ENCODE measurements at places on chromosomes 11 and 22.

GRCh38 chr11:125532668-125533067, 36.6 kb upstream of the FEZ1 start:
- no peak overlapping the region for H3K4me3 ChIP-seq
- no peak for DNase-seq
- H3K27ac ChIP-seq, result no peak overlapping the region
- no peaks in the 10 kb centered on the region for H3K4me1 ChIP-seq
- H3K36me3 ChIP-seq, result no peaks in the 10 kb centered on the region

DNA sequence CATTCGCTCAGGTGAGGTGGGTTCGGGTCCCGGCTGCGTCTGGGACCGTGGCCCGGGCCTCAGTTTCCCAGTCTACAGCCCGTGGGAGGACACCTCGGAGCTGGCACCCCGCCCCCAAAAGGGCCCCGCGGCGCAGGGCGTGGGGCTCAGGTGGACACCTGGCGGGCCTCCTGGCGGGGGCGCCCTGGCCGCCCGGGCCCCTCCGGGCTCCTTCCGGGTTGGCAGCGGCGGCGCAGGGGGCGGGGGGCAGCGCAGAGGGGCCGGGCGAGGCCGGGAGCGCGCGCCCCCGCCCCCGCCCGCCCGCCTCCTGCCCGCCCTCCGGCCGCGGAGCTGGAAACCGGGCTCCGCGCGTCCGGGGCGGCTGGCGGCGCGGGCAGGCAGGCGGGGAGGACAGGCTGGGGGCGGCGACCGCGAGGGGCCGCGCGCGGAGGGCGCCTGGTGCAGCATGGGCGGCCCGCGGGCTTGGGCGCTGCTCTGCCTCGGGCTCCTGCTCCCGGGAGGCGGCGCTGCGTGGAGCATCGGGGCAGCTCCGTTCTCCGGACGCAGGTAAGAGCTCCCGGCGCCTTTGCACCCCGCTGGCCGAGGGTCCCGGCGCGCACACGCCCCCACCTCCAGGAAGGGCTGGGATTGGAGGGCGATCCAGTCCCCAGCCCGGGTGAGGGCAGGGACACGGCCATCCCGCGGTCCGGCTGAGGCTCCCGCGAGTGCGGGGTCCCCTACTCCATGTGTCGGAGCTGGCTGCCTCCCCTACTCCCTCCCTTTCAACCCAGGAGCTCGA, at the start of gene EMID1:
Gene EMID1, plus strand, starts transcription at position 303 of the 778 bp plus-strand sequence. Its CDS starts 143 bp downstream, at position 446.
- no peak within 1 kb of the TSS for H3K27ac ChIP-seq
- peaks cover 43% of the 10 kb centered on the region for H3K27me3 ChIP-seq
- H3K4me1 ChIP-seq, result peaks cover 6% of the 10 kb centered on the region
- no peaks in the 10 kb centered on the region for H3K36me3 ChIP-seq
- H3K4me3 ChIP-seq, result peak within 1 kb of the TSS; percentile 13
- peak; percentile 20 for DNase-seq

- H3K27me3 ChIP-seq, result no peaks in the 10 kb centered on the region
- H3K4me3 ChIP-seq, result no peak overlapping the region
- no peak for DNase-seq
- no peak overlapping the region for H3K27ac ChIP-seq
- no peaks in the 10 kb centered on the region for H3K36me3 ChIP-seq
These were observed 42.5 kb downstream of the LMO1 start for GRCh38 chr11:8221046-8221723.

DNA sequence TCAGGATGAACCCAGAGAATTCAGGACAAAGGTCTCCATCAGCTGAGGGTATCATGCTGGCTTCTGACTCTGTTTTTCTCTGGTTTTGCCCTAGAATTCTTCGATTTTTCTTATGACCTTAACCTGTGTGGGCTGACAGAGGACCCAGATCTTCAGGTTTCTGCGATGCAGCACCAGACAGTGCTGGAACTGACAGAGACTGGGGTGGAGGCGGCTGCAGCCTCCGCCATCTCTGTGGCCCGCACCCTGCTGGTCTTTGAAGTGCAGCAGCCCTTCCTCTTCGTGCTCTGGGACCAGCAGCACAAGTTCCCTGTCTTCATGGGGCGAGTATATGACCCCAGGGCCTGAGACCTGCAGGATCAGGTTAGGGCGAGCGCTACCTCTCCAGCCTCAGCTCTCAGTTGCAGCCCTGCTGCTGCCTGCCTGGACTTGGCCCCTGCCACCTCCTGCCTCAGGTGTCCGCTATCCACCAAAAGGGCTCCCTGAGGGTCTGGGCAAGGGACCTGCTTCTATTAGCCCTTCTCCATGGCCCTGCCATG, 16.8 kb downstream of the SERPING1 start:
- no peak overlapping the region for H3K4me3 ChIP-seq
- no peak for DNase-seq
- H3K27ac ChIP-seq, result no peak overlapping the region
- no peaks in the 10 kb centered on the region for H3K27me3 ChIP-seq

GRCh38 chr11:71991494-71991893, 7.2 kb upstream of the IL18BP start:
- no peak for DNase-seq
- no peak overlapping the region for H3K4me3 ChIP-seq
- peaks cover 6% of the 10 kb centered on the region for H3K36me3 ChIP-seq
- H3K27me3 ChIP-seq, result no peaks in the 10 kb centered on the region
- H3K27ac ChIP-seq, result no peak overlapping the region
- H3K4me1 ChIP-seq, result no peaks in the 10 kb centered on the region

DNA sequence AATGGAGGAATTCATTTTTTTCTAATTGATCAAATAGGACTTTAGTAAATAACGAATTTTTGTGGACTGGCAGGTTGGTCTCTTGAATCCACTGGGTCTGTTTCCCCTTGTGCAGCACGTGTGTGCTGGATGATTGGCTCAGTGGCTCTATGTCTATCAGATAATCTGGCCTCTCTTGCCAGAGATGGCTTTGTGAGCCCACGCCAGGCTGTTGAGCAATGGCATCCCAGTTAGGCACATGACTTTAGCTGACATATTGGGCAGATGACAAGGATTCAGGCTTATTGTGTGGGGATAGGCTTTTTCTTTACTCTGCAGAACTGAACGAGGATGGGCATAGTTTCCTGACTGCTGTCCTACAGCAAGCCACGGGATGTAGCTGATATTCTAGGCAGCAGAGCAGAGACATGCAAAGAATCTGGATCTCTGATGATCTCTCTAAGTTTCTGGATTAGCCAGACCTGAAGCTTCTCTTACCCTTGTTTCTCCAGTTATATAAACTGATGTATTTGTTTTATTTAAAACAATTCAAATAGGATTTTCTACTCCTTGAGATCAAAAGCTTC, 144.9 kb downstream of the ARHGAP42 start:
- no peaks in the 10 kb centered on the region for H3K36me3 ChIP-seq
- H3K27me3 ChIP-seq, result no peaks in the 10 kb centered on the region
- no peak overlapping the region for H3K27ac ChIP-seq
- no peaks in the 10 kb centered on the region for H3K4me1 ChIP-seq
- DNase-seq, result no peak

GRCh38 chr22:35526333-35526979, 14.2 kb upstream of the RASD2 start:
- H3K4me1 ChIP-seq, result no peaks in the 10 kb centered on the region
- no peaks in the 10 kb centered on the region for H3K36me3 ChIP-seq
- no peak overlapping the region for H3K27ac ChIP-seq
- peaks cover 8% of the 10 kb centered on the region for H3K27me3 ChIP-seq

DNA sequence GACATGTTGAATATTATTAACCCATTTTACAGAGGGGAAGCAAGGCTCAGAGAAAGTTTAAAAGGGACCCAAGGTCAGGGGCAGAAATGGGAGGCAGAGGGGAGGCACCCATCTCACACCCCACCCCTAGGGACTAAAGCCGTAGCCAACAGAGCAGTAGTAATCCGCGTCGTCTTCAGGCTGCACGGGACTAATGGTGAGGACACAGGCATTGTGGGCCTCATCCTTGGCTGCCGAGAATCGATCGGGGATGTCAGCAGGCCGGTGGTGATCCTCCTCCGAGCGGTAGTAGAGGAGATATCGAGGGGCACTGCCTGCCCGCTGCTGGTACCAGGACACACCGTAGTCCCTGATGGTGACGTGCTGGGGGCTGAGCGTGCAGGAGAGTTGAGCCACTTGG, 1.5 kb downstream of the VPREB3 start:
- H3K4me3 ChIP-seq, result peak overlapping the region; percentile 60
- H3K27me3 ChIP-seq, result no peaks in the 10 kb centered on the region
- DNase-seq, result no peak
- H3K27ac ChIP-seq, result no peak overlapping the region
- peaks cover 11% of the 10 kb centered on the region for H3K4me1 ChIP-seq
